ENCODE measurements at places on chromosomes 12 and 14.
A peak's percentile ranks its signal among the peaks of the same experiment; 100 is the strongest.

- peak; percentile 37 for DNase-seq
Observed at GRCh38 chr12:989751-990660, 1.0 kb upstream of the ERC1 start.

- DNase-seq: no peak
Observed at GRCh38 chr12:111227476-111228420, 141.1 kb downstream of the PHETA1 start.

- DNase-seq: no peak
Observed at GRCh38 chr14:70716483-70716882, 74.8 kb downstream of the TTC9 start.

DNA sequence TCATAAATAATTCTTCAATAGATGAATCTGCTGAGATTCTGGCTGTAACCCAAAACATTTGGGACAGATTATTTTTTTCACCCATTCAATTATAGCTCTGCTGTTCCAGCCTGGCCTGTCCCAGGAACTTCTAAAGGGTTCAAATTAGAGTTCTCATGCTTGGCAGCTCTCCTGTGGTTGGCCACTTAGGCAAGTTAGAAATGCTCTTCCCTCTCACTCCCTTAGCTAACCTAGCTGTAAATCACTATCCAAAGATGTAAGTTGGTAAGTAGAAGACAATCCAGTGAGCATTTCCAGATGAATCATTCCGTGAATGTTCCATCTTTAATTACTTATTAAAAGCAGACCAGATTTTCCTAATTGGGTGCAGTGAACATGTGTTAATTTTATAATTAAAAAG lies 760.4 kb upstream of the TBX3 start:
- DNase-seq: no peak

DNA sequence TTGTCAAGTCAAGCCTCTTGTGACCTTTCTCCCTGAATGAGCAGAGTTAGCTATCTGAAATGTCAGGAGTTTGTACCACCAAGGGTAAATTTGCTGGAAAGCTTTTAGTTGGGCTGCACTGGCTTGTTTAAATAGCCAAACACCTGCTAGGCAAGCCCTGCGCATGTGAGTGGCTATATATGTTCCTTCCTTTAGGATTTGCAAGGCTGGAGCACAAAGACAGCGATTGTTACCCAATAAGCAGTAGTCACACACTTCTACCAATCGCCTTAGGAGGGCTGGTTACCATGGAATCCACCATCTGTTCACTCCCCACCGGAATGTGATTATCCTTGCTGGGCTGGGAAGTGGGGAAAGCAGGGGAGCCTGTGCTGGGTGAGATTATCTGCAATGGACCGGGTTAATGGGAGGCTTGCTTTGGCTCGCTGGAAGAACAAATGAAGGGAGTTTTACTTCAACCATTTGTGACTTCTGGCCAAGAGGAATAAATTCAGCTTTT lies 102.5 kb downstream of the FGD4 start:
- no peak for DNase-seq

DNA sequence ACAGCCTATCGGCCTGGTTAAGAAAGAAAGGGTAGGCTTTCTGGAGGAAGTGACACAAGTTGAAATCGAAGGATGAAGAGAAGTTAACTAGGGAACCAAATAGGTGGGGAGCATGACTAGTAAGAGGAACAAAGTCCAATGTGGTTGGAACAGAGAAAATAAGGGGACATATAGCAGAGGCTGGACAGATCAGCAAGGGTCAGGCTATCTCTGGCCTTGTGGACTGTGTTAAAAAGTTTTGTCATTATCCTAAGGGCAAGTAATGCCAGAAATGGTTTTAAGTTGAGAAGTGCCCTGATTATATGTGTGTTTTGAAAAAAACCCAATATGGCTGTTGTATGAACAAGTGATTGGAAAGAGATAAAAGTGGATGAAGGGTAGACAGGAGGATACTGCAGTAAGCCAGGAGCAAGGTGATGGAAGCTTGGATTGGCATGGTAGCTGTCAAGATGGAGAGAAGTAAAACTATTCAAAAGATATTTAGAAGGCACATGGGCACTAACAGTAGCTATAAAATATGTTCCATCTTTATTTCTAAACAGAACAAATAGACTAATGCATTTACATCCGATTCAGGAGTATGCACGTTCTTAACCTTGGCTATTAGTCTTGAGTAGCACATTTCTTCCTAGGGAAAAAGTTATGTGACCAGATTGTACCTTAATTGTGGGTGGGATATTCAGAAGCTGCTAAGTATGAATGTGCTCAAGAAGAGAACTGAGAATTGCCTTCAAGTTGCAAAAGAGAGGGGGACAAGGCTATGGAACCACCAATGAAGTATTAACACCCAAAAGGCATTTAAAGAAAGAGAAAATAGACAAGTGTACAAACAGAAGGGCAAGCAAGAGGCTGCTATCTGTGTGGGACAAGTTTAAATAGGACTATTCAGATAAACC lies 46.8 kb upstream of the OR5AU1 start:
- no peak for DNase-seq

GRCh38 chr14:52663850-52664249 lies 31.5 kb downstream of the ERO1A start:
- no peak for DNase-seq

DNA sequence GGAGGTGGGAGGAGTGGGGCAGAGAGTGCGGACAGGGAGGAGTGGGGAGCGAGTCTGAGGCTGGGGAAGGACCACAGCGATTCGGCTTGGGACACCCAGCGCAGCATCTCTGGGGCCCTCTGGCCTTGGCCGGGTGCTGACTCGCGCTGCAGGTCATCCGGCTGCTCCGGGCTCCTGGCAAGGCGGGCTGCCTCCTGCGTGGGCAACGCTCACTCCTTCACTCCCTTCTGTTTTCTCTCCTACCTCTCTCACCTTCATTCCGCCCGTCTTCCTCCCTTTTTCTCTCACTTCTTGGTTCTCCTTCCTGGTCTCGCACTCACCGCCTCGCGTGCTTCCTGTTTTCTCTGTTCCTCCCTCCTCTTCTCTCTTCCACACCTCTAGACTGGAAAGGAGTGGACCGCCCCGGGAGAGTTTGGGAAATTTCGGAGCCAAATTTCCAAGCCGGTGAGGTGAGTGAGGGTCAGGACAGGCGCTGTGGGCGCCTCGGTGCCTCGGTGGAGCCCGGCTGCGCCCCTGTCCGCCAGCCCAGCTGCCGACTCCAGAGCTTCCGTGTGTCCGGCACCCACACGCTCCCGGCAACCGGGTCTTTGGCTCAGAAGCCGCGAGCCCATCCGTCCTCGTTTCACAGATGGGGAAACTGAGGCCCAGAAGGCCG lies 86.7 kb downstream of the B4GALNT3 start:
- DNase-seq: no peak

- DNase-seq: no peak
Observed at GRCh38 chr14:65128096-65128495, 25.8 kb upstream of the MAX start.

GRCh38 chr14:68714991-68715924 lies 77.6 kb downstream of the ZFP36L1 start:
- DNase-seq: no peak

GRCh38 chr12:93130366-93131054 lies 201.4 kb upstream of the EEA1 start:
- no peak for DNase-seq

DNA sequence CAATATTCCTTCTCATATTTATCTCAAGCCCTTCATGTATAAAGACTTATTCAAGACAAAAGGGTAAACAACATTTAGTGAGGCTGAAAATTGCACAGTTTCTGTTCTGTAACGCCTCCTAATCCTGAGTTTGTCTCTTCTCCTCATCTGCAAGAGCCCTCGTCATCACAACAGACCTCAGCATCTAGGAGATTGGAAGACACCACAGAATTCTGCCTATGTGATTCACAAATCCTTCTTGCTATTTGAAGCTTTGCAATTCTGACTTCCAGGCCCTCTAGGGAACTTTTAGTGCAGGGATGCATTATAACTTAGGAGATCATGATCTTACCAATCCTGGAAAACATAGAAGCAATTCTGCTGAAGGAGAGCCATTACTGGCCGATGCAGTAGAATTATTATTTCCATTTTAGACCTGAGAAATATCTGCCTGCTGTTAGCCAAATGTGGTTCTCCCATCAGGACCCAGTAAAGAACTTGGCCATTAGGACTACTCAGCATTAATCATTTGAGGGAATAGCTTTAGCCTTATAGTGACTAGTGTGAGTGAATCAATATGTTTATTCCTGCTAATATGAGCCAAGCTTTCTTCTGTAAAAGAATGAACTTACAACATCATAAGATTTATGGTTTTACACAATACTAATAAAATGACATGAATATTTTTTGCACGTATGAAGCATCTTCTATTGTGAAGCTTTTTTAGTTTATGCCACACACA lies 119.5 kb downstream of the ANO4 start:
- no peak for DNase-seq

GRCh38 chr14:52043690-52044089 lies 25.2 kb downstream of the NID2 start:
- DNase-seq: peak; percentile 38

GRCh38 chr12:27673101-27673718 lies 23.0 kb upstream of the REP15 start:
- no peak for DNase-seq

GRCh38 chr12:38886064-38886463 lies 19.3 kb downstream of the CPNE8 start:
- DNase-seq: no peak

- no peak for DNase-seq
Observed at GRCh38 chr14:65281991-65282895, 130.3 kb upstream of the FUT8 start.

DNA sequence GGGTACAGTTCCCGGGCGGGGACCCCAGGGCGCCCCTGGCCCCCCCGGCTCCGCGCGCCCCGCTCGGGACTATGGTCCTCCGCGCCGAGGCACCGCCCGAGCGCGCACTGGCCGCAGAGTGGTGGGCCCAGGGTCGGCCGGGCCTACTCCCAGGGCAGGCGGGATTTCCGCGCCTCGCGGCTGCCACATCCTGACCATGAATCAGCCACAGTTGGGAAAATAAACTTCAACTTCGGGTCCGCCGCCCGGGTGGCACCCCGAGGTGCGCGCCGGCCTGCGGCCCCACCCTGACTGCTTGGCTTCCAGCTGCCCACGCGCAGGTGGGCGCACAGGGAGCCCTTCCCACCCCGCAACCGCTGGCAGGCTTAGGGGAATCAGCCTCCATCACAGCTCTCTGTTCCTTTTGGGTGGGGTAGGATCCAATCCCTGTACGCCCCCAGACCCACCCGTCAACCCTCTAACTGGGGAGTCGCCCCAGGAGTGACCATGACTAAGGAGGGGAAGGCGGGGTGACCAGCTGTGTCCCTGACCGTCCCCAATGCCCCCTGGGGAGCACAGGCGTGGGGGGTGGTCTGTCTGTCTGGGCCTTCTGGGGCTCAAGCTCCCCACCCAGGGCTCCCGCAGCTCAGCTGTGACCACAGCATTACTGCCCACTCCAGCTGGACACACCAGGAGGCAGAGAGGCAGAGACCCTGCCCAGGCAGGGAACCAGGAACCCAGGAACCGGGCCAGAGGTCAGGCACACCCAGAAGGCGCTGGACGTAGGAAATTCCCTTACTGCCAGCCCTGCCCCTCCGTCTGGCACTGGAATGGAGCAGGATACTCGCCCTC lies 678 bp downstream of the INF2 start:
- DNase-seq: no peak

GRCh38 chr12:33223956-33224355 lies 215.7 kb downstream of the SYT10 start:
- DNase-seq: no peak

- no peak for DNase-seq
Observed at GRCh38 chr12:122830517-122831214, 4.6 kb upstream of the HIP1R start.

Data from activated T-cell treated with anti-CD3 and anti-CD28 coated beads for 48 hours (primary cell).